ENCODE measurements at places on chromosomes 13 and 19. TPM values are rescaled to one million over a fixed set of nuclear protein-coding genes. Genes with fewer than 3 reads are reported as not detected.

GRCh38 chr19:20080656-20081055 lies 2.9 kb downstream of the ZNF90 start:
- H3K4me3 ChIP-seq, result no peak overlapping the region
- H3K36me3 ChIP-seq, result no peaks in the 10 kb centered on the region
- no peaks in the 10 kb centered on the region for H3K27me3 ChIP-seq
- no peak for DNase-seq

- peak overlapping the region; percentile 83 for H3K4me3 ChIP-seq
- H3K27me3 ChIP-seq, result no peaks in the 10 kb centered on the region
- H3K27ac ChIP-seq, result peak overlapping the region; percentile 61
- DNase-seq, result no peak
These were observed 893 bp upstream of the PLIN3 start for GRCh38 chr19:4868286-4868834.

DNA sequence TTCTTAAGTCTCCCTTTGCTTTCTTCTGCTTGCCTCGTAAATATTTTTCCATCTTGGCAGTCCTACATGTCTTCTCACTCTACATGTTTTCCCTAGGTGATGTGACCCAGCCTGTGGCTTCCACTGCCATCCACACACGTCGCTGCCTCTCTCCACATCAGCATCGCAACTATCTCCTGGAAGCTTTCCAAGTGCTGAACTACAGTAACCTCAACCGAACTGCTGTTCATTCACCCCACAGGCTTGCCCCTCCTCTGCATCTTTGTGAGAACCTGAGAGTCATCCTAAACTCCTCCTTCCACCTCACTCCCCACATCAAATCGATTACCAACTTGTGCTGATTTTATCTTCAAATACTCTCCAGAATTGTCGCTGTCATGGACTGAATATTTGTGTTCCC lies 41.2 kb upstream of the USPL1 start:
- H3K4me1 ChIP-seq, result peaks cover 30% of the 10 kb centered on the region
- no peaks in the 10 kb centered on the region for H3K36me3 ChIP-seq
- peaks cover 4% of the 10 kb centered on the region for H3K27me3 ChIP-seq
- no peak overlapping the region for H3K4me3 ChIP-seq

DNA sequence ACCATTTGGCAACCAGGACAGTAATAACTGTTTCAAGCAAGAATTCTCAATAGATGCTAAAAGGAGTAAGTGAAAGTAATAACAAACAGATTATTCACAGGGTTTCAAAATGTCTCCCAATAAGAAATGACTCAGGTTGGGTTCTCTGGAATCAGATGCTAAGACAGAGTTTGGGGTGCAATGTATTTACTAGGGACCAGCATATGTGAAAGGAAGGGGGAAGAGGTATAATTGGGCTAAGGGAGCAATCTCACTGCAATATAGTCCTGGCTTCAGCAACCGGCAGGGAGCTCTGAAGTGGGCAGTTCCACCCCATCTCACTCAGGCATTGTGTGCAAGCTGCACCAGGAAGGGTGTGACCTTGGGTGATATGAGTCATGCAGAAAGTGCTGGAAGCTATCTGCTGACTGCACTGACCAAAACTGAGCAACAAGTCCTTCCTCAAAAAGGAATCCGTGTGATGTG lies 23.4 kb downstream of the ZDHHC20 start:
- no peaks in the 10 kb centered on the region for H3K27me3 ChIP-seq
- H3K4me3 ChIP-seq, result no peak overlapping the region
- DNase-seq, result peak; percentile 66
- peaks cover 22% of the 10 kb centered on the region for H3K4me1 ChIP-seq
- no peaks in the 10 kb centered on the region for H3K36me3 ChIP-seq
- no peak overlapping the region for H3K27ac ChIP-seq

The POLR2E gene
- 270 TPM for total RNA-seq
